ENCODE measurements at places on chromosomes 2 and 18.

DNA sequence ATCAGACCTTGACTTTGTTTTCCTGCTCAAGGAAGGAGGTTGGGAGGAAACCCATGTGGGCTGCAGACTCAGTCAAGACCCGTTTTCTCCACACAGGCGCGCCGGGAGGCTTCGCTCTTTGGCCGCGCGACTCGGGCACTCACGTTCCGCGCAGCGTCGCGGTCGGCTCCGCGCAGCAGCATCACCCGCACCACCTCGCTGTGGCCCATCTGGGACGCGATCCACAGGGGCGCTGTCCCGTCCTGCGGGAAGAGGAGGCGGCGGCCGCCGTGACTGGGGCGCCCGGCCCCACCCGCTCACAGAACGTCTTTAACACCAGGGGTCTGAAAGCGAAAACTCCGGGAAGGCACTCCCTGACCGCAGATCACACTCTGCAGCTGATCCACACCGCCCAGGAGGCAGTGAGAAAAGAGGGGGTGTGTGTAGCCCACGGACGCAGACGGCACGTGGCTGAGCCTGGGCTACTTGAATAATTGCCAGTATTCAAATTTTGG, 33.1 kb upstream of the NPC1 start:
- peak; percentile 5 for DNase-seq

GRCh38 chr2:114472246-114472645, 29.8 kb downstream of the DPP10 start:
- DNase-seq = no peak

GRCh38 chr2:11584525-11585056, 50.7 kb downstream of the GREB1 start:
- no peak for DNase-seq

- no peak for DNase-seq
Measured at GRCh38 chr2:23803965-23804542, 122.9 kb downstream of the ATAD2B start.

DNA sequence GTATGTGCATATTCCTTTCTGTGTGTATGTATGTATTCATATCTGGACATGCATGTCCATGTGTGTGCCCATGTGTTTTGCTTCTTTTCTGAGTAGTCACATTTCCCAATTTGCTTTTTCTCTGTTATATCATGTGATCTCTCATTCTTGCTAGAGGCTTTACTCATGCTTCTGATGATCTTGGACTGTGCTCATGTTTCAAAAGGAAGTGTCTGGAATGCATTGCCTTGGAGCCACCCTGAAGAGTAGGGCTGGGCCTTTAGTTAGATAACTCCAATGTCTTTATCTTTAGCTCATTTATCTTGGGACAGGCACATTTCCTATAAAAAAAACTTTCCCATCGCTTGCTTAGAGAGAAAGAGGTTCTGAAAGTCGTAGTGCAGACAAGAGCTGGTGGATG, 859.2 kb downstream of the CNTNAP5 start:
- DNase-seq = no peak

DNA sequence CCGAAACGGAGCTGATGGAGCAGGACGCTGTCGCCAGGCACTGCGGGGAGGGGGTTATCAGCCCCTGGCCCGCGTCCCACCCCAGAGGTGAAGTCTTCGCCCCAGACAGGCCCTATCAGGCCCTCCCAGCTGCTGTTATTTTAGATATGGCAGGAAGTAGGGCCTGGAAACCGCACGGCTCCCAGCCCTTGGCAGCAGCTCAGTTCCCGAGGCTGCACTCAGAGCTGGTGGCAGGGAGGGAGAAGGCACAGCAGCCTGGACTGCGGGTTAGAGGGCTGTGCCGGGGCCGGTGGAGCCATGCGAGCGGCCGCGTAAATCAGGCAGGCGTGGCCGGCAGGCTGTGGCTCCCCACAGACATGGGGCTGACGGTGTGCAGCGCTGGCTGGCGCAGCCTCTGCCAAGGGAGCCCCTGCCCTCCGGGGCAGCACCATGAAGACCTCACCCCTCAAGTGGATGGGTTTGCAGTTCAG, 111.4 kb downstream of the NFATC1 start:
- peak; percentile 23 for DNase-seq

- peak; percentile 57 for DNase-seq
Measured at GRCh38 chr2:98759338-98759737, 28.4 kb upstream of the MGAT4A start.

DNA sequence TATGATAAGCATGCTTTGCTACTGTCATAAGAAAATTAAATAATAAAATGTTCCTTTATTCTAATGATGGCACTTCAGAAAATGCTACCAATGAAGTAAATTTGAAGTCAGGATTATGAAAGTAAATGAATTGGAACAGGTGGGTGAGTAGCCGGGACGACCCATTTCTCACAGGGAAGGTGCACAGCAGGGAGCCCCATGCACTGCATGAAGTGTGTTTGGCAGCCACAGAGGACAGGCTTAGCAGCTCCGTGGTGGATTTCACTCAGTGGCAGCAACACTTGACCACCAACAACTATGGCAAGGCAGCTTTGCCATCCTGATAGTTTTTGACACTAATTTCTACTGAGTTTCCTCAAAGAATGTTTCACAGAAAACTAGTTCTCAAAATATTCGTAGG, 146.3 kb downstream of the ATL2 start:
- DNase-seq = no peak

GRCh38 chr2:220764171-220764570, 807.9 kb downstream of the EPHA4 start:
- no peak for DNase-seq

All from CD4-positive, alpha-beta memory T cell (primary cell).